ENCODE measurements at places on chromosomes 5 and 9.
A peak's percentile ranks its signal among the peaks of the same experiment; 100 is the strongest.

DNA sequence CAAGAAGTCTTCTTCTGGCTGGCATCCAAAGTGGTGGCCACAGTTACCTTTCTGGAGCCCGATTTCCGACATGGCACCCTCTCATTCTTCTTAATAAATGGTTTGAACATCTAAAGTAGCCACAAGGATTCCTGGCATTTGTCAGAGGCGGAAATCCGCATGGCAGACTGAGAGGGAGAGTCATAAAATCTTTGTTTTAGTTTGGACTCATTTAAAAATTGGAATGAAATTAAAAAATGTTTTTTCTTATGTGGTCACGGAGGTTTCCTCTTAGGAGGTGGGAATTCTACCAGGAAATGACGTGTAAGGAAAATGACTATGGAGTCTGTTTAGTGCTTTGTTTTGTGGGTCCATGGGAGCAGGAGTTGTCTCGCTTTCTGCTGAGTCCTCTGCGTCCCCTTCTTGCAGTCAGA is 133.0 kb upstream of the PTCH1 start:
- DNase-seq, result no peak

GRCh38 chr5:108797396-108797795 is 49.7 kb downstream of the FER start:
- no peak for DNase-seq

- no peak for DNase-seq
Measured at GRCh38 chr5:120615967-120616645, 152.0 kb downstream of the PRR16 start.

DNA sequence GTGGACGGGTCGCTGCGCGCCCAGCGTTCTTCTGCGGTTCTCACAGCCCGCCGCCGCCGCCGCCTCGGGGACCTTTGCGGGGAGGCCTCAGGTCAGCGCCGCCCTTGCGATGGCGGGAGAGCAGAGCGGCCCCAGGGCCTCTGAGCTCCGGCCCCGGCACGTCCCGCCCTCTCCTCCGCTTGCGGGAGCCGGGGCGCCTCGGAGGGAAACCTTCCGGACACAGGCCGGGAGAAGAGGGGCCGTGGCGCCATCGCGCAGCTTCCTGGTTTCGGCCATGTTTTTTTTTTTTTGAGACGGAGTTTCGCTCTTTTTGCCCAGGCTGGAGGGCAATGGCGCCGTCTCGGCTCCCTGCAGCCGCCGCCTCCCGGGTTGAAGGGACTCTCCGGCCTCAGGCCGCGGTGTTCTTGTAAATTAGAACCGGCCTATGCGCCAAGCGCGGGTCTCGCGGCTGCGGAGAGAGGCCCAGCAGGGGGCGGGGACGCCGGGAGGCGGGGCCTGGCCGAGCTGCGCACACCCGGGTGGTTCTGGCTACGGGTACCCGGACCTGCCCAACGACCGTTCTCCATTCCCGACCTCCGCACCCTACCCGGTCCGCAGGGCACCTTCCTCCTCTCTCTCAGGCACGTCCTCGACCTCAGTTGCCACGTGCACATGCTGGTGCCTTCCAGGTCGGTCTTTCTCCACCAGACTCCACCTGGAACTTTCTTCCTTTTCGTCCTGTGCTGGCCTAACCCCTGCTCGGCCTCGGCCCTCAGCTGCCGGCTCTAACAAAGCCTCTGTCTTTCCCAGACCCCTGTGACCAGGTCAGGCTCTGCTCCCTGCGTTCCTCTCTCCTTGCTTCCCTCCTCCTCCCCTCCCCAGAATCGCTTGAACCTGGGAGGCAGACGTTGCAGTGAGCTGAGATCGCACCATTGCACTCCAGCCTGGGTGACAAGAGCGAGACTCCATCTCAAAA is 28.8 kb upstream of the MGAT1 start:
- peak; percentile 87 for DNase-seq

GRCh38 chr5:165565911-165566310 is 2060.5 kb downstream of the MAT2B start:
- DNase-seq, result no peak

- no peak for DNase-seq
Measured at GRCh38 chr9:110932863-110933262, 105.4 kb downstream of the LPAR1 start.

GRCh38 chr5:76367623-76368371 is 35.3 kb upstream of the IQGAP2 start:
- DNase-seq, result no peak

DNA sequence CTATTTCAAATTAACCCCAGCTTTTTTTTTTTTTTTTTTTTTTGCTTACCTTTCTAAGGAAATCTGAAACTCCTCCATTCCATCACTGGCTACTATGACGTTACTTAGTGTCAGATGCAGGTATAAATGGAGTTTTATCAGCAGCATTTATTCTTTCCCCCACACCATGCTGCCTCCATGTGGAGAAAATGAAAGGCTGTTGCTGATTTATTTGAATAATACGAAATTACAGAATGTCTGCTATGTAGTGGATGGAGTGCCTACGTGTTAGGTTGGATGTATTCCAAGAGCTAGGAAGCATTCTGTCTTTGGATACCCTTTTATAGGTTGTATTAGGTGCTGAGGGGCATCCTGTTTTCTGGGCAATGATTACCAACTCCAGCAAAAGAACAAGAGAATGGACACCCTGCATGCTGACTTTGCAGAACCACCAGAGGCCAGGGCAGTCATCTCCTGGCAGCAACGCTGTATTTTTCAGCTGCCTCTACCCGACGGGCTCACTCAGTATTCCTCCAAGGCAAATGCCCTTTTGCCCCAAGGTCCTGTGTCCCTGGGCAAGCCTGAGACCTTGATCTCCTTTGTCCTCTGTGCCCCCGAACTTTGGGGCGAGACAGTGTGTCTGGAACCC is 199.5 kb downstream of the ALDH1A1 start:
- DNase-seq, result no peak

- DNase-seq, result no peak
Measured at GRCh38 chr9:20707708-20708107, 23.6 kb downstream of the FOCAD start.

GRCh38 chr9:86594724-86595123 is 240.5 kb upstream of the TUT7 start:
- DNase-seq, result no peak

DNA sequence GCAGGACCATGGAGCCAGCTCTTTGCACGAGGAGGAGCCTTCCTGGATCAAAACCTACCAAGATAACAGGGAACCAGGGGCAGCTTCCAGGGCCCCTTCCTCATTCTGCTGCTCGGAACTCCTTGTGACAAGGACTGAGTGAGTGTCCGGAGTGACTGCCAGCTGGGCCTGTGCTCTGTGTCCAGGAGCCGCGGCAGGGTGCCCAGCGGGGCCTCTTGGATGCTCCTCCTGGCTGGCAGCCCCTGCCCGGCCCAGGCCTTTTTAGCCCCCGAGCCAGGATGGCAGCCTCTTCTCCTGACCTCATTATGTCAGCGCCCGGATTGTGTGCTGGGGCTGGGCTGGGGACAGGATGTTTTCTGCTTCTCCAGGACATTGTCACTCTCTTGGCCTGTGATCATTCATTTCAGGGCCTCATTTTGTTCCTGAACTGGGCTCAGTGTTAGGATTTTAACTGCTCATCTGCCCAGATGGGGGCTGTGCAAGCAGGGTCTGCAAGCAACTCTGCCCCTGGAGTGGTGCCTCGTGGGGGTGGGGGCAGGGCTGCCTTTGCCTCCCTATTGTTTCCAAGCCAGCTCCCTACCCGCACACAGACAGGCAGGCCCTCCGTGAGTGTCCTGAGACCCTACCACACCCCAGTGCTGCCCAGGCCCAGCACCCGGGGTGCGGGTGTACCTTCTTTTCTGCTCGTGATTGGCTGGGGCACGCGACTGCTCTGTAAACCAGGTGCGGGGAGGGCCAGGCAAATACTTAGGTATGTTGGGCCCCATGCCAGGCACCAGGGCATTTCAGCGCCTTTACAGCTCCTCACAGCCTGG is 161.6 kb downstream of the COL23A1 start:
- no peak for DNase-seq

GRCh38 chr5:1135696-1136525 is 24.0 kb upstream of the SLC12A7 start:
- DNase-seq, result no peak

GRCh38 chr5:158715592-158715991 is 384.1 kb downstream of the EBF1 start:
- DNase-seq, result no peak

DNA sequence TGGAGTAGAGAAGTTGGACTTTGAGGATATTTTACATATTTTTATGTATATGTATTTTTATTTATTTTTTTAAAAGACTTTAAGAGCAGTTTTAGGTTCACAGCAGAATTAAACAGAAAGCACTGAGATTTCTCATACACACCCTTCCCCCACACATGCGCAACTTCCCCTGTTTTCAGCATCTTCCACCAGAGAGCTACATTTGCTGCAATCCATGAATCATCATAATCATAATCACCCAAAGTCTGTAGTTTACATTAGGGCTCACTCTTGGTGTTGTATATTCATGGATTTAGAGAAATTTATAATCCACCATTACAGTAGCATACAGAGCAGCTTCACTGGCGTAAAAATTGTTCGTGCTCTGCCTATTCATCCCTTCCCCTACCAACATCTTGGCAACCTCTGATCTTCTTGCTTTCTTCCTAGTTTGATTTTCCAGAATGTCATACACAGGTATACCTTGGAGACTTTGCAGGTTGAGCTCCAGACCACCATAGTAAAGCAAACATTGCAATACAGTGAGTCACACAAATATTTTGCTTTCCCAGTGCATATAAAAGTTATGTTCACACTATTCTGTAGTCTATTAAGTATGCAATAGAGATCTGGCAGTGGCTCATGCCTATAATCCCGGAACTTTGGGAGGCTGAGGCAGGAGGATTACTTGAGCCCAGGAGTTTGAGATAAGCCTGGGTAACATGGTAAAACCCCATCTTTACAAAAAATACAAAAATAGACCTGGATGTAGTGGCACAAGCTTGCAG is 9.6 kb upstream of the CCDC171 start:
- no peak for DNase-seq

DNA sequence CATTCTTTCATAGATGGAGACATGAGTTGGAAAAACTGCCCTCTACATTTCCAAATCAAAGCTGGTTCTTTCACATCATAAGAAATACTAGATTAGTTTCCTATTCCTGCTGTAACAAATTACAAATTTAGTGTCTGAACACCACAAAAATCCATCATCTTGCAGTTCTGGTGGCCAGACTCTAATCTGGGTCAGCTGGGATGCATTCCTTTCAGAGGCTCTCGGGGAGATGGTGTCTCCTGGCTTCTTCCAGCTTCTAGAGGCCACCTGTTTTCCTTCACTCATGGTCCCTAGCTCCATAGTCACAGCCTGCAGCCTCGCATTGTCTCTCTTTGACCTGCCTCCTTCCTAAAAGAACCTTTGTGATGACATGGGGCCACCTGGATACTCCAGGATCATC is 65.2 kb downstream of the RETREG1 start:
- DNase-seq, result no peak

- no peak for DNase-seq
Measured at GRCh38 chr9:98406469-98406868, 151.0 kb upstream of the TBC1D2 start.

DNA sequence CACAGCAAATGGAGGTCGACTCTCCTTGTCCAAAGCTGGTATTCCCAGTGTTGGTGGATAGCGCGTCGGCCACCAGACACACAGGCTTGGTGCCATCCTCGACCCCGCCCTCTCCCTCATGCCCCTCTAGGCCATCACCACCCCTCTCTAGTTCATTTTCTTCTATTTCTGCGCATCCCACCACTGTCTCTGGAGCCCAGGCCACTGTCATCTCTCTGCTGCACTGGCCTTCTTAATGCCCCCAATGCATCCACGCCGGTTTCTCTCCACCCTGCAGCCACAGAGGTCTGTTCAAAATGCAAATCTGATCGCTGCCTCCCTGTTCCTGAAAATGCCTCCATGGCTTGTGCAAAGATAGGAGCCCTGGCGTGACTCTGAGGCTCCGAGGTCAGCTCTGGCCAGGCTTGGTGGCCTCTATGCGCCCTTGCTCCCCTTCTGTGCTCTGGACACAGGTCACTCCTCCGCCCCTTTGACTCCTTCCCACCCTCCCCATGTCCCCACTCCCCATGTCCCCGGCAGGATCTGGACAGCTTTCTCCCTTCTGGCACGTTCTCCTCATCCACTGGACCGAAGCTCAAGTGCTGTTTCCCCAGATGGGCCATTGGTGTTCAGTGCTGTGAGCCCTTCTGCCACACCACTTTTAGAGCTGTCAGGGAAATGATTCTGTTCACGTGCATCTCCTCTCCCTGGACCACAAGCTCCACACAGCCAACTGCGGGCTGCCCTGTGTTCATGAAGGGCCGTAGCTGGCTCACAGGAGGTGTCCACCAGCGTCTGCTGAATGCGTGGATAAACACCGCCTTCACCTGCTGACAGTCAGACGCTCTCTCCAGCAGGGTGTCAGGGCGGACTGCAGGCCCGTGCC is 59.5 kb upstream of the RNF130 start:
- no peak for DNase-seq

- no peak for DNase-seq
Measured at GRCh38 chr5:156815988-156816599, 34.0 kb upstream of the PPP1R2B start.

DNA sequence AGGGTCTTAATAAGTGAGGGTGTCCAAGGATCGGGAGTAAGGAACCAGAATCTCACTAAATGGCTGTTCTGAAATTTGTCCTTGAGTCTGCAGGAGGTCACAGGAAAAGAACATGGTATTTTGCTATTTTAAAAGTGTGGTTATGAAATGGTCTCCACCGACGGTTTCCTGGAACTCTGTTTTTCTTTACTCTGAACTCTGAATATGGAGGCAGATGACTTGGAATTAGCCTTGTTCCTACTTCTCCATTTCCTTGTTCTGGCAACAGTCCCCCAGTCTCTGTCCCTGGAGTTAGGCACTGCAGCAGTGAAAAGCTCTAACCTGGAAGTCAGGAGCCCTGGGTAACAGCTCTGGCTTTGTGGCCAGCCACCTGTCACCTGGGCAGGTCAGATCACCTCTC is 46.6 kb upstream of the C5orf58 start:
- DNase-seq, result no peak

GRCh38 chr9:96513622-96514021 is 63.7 kb downstream of the HABP4 start:
- DNase-seq, result no peak

DNA sequence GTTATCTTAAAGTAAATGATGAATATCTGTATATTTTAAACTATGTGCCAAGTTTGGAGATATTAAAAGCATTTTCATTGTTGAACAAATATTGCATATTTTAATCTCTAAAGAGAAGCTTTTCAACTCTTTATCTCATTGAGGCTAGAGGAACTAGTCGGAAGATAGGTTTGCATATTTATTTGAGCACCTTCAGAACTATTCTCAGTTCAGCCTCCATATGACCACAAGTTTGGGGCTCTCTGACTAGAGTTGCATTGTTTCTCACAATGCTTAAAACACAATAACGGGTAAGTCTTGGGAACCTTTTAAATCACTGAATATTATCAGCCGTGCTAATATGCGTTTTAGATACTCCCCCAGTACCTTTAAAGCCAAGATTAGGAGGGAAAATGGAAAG is 47.3 kb upstream of the CTXN3 start:
- no peak for DNase-seq

GRCh38 chr5:122192497-122193496 is 63.5 kb downstream of the ZNF474 start:
- no peak for DNase-seq
